ENCODE measurements at places on chromosomes 3 and 15.

- peak; percentile 22 for DNase-seq
Observed at GRCh38 chr15:43292375-43293078, 25.8 kb upstream of the TGM5 start.

- peak; percentile 39 for DNase-seq
Observed at GRCh38 chr3:48952510-48953118, 34.0 kb downstream of the ARIH2 start.

DNA sequence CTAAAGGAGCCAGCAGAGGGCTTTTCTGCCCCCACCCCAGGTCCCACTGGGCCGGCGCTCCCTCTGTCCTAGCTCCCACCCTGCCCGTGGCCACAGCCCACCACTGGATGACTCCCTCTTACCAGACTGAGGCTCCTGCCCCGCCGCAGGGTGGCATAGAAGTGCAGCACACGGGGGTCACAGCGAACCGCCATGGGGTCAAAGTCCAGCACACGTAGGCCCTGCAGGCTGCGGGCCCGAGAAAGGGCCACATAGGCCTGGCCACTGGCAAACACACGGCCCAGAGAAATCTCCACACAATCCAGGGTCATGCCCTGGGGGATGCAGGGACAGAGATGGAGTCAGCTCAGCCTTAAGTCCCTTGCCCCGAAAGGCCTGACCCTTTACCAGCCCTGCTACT lies 9.0 kb downstream of the PIF1 start:
- DNase-seq, result no peak

DNA sequence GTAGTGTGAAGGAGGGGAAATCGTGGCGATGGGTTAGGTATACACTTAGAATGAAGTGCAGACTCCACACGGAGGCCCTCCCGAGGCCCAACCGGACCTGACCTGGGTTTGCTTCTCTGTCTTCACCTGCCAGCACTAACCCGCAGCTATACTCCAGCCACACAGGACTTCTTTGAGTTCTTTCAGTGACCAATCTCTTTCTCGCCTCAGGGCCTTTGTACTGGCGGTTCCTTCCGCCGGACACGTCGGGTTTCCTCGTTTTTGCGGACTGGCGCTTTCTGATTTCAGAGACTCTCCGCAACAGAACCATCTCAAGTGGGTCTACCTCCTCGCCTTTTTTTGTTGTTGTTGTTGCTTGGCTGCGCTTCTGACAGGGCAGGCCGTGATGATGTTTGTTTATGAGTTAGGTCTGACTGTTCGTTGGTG lies at the start of gene NEIL1:
Gene NEIL1 (plus strand): TSS at position 244 of the 426 bp plus-strand sequence. CDS start 1,867 bp downstream, outside the sequence.
- no peak for DNase-seq

- peak; percentile 39 for DNase-seq
Observed at GRCh38 chr3:164458986-164459385, 619.3 kb downstream of the SI start.

DNA sequence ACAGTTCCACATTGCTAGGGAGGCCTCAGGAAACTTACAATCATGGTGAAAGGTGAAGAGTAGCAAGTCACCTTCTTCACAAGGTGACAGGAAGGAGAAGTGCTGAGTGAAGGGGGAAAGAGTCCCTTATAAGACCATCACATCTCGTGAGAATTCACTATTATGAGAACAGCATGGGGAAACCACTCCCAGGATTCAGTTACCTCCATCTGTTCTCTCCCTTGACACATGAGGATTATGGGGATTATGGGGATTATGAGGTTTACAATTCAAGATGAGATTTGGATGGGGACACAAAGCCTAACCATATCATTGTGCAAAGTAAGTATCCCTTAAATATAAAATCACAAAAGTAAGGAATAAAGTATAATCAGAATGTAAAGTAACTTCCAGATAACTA lies 375.9 kb upstream of the NAALADL2 start:
- DNase-seq, result no peak

DNA sequence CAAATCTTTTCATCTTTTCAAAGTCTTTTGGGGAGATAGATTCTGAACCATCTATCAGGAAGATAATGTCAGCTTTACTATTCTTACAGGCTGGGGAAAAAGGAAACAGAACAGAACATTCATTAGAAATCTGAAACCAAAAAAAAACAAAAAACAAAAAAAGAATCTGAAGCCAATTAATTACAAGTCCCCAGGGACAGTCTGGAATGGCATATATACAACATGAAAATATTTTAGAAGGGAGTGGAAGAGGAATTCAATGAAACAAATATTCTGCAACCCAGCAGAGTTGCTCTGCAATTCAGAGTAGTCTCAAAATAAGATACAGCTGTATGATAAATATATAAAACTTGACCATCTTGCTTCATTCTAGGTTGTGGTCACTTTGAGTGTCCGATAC lies 41.7 kb upstream of the CAPN7 start:
- no peak for DNase-seq

DNA sequence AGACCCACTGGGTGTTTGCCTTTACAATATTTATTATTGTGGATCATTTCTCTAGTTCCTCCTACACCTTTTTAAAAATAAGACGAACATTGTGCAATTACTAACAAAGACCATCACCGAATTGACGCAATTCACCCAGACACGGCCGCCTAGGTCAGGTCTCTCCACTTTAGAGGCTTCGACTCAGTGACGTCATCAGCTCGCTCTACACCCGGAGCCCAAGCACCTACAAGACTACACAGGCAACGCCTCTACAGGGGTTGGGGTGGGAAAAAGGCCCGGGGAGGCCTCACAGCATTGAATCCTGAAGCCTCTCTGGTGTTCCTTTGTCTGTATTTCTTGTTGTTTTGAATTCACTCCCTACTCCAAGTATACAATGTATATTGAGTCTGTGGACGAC lies 16.6 kb downstream of the ZIC4 start:
- DNase-seq, result no peak

- DNase-seq, result no peak
Observed at GRCh38 chr15:41907141-41907540, 13.3 kb upstream of the SPTBN5 start.

DNA sequence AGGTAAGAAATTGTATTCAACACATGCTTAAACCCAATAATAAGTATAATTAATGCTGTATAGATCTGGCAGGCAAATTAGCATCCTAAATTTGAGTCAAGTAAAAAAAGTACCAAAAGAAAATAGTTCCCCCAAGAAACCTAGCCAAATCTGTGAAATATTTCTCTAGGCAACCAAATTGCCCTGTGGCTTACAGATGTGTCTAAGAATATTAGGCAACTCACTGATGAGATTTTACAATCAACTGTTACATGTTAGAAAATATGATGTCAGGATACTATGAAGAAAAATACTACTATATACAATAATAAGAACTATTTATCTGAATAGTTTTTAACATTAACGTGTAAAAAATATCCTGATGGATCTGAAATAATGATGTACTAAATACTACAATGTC lies 397.1 kb downstream of the TIGIT start:
- no peak for DNase-seq

DNA sequence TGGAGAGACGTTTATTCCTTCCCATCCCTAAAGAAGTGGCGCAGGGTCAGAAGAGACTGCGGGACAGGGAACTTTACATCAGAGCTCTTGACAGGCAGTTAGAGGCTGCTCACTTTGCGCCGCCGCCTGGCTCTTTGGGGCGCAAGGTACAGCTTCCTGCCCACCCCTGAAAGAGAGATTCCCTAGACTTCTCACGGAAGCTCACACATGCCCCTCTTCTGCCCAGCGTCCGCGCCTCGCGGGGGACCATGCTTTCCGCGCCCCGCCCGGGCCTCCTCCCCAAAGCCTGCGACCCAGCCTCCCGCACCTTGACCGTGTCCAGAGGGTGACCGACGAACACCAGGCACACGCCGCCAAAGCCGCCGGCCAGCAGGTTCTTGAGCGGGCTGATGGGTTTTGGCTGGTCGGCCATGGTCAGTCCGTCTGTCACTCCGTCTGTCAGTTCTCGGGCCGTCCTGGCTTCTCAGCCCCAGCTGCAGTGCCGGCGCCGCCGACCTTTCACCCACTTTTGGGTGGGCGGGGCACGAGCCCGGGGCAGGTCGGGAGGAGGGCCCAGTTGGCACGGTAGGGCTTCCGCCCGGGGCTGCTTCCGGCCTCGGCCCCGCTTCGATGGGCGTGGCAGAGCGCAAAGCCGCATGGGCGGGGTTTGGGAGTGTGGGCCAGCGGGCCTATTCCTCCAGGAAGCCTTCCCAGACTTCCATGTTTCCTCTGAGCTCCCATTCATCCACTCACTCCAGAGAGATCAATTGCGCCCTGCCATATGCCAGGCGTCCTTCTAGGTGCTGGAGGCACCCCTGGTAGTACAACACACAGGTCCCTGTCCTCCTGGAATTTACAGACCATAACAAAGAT lies at the start of gene SLC25A20:
Gene SLC25A20 (minus strand): TSS at position 500 of the 852 bp plus-strand sequence. CDS start 88 bp downstream, at position 412.
- peak; percentile 84 for DNase-seq

DNA sequence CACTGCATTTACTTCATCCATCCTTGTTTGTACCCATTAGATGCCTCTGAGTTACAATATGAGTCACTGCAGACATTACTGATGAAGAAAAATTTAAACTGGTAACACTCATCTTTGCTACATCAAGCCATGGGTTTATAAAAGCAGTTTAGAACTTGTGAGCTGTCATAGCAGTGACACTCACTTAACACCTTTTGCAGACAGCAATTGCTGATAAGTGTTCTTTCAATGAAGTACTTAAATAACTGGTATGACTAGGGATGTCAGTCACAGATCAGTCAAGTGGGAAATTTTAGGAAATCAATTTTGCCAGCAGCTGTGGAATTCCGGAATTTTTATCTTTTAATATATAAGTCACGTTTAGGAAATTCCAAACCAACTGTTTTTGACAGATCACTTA lies 643.0 kb downstream of the TBL1XR1 start:
- no peak for DNase-seq

DNA sequence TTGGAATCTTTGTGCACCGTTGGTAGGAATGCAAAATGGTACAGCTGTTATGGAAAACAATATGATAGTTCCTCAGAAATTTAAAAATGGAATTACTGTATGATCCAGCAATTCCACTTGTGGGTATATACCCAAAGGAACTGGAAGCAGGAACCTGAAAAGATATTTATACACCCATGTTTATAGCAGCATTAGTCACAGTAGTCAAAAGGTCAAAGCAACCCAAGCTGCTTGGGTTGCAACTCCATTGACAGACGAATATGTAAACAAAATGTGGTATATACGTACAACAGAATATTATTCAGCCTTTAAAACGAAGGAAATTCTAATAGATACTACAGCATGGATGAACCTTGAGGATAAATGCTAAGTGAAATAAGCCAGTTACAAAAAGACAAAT lies 35.0 kb upstream of the CAPN3 start:
- DNase-seq, result no peak

DNA sequence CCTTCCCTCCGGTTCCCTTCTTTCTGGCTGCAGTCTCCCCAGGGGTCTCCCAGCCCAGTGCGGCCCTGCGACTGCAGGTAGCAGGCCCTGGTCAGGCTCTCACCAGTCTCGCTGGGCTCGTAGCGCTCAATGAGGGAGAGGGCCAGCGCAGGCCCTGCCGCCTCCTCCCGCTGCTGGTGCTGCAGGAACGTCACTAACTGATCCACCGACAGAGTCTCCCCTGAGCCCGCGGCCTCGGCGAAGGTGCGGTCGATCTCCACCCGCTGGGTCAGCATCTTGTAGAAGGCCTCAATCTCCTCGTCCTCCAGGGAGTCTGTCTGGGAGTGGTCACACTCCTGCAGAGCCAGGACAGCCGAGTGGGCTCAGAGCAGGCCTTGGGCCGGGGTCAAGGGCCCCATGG lies 18.3 kb downstream of the PLCD1 start:
- DNase-seq, result no peak

DNA sequence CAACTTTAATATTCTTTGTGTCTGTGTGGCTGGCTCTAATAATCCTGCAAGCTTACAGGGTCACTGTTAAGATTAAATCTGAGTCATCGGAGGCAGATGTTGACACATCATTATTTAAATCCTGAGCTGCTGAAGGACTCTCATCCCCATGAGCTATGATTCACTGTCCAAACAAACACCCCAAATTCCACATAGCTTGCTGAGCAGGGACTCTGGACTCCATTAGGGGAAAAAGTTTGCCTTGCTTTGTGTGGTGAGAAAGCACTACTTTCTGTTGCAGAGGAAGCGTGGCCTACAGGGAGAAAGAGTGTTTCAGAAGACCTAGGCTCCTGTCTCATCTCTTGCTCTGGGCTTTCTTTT lies 213.7 kb downstream of the PDCD6IP start:
- DNase-seq, result peak; percentile 93

- peak; percentile 21 for DNase-seq
Observed at GRCh38 chr15:86231864-86232721, 152.4 kb downstream of the AGBL1 start.

DNA sequence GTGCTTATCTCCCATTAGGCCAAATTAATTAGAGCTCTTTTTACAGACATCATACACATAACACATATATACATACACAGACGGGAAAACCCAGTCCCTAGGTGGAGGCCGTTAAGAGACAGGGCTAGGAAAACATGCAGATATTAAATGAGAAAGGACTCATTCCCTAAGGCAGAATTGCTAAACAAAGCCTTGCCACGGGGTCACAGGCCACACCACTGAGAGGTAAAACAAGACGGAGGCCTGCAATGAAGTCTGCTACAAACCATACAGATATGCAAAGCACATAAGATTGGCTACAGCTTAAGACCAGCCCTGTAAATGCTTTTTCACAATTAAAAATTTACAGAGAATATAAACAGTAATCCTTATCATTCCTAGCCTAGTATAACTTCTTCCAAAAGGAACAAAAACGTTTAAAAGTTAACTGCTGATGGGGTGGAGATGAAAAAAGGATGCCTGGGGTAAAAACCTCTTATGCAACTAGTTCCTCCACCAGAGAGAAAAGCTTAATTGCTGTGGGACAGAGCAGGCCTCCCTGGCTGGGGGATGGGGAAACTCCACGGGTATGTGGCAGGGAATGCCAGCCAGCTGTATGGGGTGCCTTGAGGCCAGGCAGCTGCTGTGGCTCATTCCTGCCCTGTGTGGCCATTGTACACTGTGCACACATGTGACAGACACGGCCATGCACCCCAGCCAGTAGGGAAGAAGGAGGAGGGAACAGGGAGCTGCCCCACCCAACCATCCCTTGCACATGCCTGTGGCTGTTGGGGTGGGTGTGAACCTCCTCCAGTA lies 481.4 kb upstream of the LMCD1 start:
- no peak for DNase-seq

GRCh38 chr3:27160146-27160545 lies 209.0 kb downstream of the NEK10 start:
- DNase-seq, result no peak

GRCh38 chr3:143283432-143284128 lies 164.0 kb downstream of the CHST2 start:
- DNase-seq, result no peak

Data from fibroblast of pulmonary artery (primary cell).